ENCODE measurements at places on chromosomes 6 and 20.

DNA sequence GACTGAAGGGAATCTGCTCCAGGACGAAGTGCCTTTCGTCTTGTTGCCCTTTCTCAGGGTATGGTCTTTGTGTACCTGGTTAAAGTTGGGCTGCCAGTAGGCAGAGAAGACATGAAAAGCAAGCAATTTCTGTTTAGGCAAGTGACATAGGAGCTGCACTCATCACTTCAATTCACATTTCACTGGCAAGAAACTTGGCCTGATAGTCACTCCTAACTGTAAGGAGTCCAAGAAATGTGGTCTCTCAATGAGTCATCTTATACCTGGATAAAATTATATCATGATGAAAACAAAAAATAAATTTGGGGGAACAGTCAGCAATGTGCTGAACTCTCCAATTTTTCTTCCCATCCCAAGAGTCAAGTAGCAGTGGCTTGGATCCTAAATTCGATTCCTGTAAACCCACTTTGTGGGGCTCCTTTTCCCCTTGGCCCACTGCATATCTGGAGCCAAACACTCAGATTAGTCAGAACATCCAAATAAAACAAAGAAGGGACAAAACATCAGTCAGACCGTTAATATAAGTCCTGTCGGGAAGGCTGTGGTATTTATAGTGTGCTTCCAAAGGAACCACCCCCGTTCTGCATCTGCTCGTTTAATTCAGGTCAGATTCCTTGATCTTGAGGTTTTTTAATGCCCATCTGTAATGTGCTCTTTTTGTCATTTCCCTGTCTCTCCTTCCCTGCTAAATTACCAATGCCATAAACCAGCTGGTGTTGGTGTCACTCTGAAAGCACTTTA, 5.0 kb upstream of the GABRR1 start:
- DNase-seq: no peak
- no peaks in the 10 kb centered on the region for H3K36me3 ChIP-seq
- peaks cover 26% of the 10 kb centered on the region for H3K4me1 ChIP-seq

DNA sequence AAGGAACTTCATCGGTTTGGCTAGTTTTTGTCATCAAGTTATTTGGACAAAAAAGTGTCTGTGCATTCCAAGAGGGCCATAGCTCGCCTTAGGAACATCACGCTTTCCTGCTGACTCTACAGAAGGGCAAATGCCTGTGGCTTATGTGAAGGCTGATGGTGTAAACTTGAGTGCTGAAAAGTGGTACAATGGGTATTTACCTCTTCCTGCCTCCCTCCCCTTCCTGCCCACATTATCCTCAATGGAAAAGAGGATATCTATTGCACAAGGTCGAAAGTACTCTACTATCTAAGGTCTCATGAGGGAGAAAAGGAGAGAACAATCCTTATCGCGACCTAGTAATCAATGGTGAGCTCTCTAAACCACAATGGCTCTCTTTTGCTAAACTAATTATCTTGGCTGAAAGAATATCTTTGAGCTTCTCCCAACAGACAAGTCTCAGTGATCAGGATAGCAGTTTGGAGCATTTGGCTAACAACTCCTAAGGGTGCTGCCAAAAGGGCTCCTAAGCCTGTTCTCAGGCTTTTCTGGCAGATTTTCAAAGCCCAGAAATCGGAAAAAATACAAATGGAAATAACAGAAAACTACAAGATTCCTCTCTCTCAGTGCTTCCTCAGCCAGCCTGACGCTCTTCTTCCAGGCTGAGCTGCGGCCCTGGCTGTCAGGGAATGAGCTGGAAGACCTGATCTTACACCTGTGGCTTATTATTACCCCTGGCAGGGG, 42.6 kb upstream of the ENPP1 start:
- peaks cover 14% of the 10 kb centered on the region for H3K4me1 ChIP-seq
- no peak overlapping the region for H3K27ac ChIP-seq
- H3K36me3 ChIP-seq: peaks cover 2% of the 10 kb centered on the region
- H3K27me3 ChIP-seq: peaks cover 2% of the 10 kb centered on the region

DNA sequence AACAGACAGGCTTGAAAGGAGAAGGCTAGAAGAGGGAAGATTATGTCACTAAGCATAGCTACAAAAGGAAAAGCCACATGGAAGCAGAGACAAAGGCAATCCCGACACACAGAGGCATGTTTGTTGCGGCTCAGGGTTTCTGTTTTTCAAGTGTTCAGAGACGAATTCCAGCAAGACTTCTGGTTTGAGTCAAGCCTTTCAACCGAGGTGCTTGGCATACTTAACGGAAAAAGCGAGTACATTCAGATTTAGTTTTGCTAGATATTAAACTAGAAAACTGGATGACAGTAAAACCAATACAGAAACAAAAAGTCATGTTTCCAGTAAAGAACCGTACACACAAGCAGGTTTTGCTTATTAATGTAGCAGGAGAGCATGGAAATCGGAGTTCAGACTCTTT, 27.2 kb downstream of the MCUR1 start:
- H3K27ac ChIP-seq: peak overlapping the region; percentile 89
- no peaks in the 10 kb centered on the region for H3K27me3 ChIP-seq
- H3K4me1 ChIP-seq: peaks cover 16% of the 10 kb centered on the region
- peak overlapping the region; percentile 47 for H3K4me3 ChIP-seq

DNA sequence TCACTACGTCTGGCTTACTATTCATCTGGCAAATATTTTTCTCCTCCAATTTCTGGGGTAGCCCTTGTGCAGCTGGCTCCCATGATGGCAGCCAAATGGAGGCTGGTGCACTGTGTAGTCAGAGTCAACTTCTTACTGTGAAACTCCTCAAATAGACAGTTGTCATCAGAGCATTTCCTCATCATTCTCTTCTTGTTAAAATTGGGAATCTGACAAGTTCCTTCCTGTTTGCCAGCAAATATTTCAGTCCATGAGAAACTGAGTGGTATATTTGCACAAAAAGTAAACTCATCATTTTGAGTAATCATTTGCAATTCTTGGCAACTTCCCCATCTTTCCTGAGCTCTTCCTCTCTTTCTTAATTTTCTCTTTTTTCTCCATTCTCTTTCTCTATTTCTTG, 394.9 kb upstream of the RGS17 start:
- H3K27me3 ChIP-seq: peaks cover 2% of the 10 kb centered on the region
- no peaks in the 10 kb centered on the region for H3K4me1 ChIP-seq
- no peaks in the 10 kb centered on the region for H3K36me3 ChIP-seq
- DNase-seq: no peak

GRCh38 chr6:152748843-152749242, 1.8 kb upstream of the VIP start:
- DNase-seq: no peak
- H3K27me3 ChIP-seq: peaks cover 11% of the 10 kb centered on the region
- no peak overlapping the region for H3K27ac ChIP-seq

DNA sequence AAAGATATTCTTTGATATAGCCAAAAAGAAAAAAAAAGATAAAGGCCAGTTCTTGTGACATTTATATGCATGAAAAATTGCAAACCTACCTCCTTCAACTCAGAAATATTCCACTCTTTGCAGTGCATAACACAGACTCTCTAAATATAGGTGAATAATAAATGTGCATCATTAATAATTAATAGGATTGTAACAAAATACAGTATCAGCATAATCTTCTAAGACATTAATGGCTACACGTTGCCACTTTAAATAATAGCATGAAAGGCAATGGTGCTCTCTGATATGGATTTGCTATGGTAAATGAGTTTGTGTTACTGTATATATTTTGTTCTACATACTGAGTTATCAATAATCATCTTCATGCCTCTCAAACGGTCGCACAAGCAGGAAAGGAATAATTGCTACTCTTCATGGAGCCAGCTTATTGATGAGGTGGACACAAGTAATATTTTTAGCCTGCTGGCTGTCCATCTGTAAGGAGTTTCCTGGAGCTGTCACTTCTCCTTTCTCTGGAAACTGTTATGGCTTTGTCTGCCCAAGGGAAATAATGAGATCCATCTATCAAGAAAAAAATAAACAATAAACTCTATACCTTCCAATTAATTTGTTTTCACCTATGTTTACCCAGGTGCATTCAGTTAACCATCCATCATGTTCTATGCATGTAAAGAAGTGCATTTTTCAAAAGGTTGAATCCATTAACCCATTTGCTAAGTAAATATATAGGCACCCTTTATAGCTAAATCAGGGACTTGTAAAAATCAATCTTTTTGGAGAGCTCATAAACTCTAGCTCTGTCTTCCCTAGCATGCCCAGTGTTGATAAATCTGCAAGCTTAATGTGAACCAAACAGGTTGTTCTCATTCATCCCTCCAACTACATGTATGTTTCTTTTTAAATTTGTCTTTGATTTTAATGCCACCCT, 253.0 kb downstream of the NKAIN2 start:
- peaks cover 26% of the 10 kb centered on the region for H3K4me1 ChIP-seq
- no peak for DNase-seq
- no peaks in the 10 kb centered on the region for H3K36me3 ChIP-seq
- H3K27me3 ChIP-seq: peaks cover 4% of the 10 kb centered on the region
- H3K4me3 ChIP-seq: no peak overlapping the region

GRCh38 chr20:50270569-50270968, 79.9 kb downstream of the CEBPB start:
- H3K27ac ChIP-seq: no peak overlapping the region
- H3K27me3 ChIP-seq: no peaks in the 10 kb centered on the region
- no peak for DNase-seq
- H3K4me3 ChIP-seq: no peak overlapping the region
- peaks cover 5% of the 10 kb centered on the region for H3K4me1 ChIP-seq
- H3K36me3 ChIP-seq: no peaks in the 10 kb centered on the region

DNA sequence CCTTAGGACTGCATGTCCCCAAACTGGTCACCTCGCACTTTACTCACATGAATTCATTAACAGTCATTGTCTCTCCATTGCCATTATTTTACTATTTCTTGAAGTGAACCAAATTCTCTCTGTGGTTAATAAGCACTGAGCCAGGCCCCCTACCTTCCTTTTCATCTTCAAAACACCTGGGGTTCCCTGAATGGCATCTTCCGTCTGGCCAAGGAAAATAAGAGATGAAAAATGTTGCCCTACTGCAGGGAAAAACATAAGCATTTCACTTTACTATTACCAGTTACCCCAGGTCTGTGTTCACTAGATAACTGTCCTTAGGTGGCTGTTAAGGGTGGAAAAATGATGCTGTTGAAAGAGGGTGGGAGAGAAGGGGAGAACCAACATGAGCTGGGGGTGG, 10.0 kb upstream of the NKX2-2 start:
- H3K4me1 ChIP-seq: peaks cover 6% of the 10 kb centered on the region
- H3K36me3 ChIP-seq: peaks cover 4% of the 10 kb centered on the region
- H3K27me3 ChIP-seq: peaks cover 82% of the 10 kb centered on the region
- no peak for DNase-seq
- H3K27ac ChIP-seq: no peak overlapping the region

GRCh38 chr20:5393218-5393870, 76.6 kb upstream of the PROKR2 start:
- no peaks in the 10 kb centered on the region for H3K4me1 ChIP-seq
- peaks cover 14% of the 10 kb centered on the region for H3K27me3 ChIP-seq
- no peak overlapping the region for H3K4me3 ChIP-seq
- H3K36me3 ChIP-seq: no peaks in the 10 kb centered on the region

- no peak for DNase-seq
- H3K27ac ChIP-seq: no peak overlapping the region
- H3K27me3 ChIP-seq: no peaks in the 10 kb centered on the region
- H3K4me1 ChIP-seq: peaks cover 11% of the 10 kb centered on the region
Measured at GRCh38 chr6:89612121-89612520, 26.4 kb downstream of the LYRM2 start.

- H3K27ac ChIP-seq: no peak overlapping the region
- no peak for DNase-seq
- no peaks in the 10 kb centered on the region for H3K27me3 ChIP-seq
- no peak overlapping the region for H3K4me3 ChIP-seq
Measured at GRCh38 chr6:39884696-39885095, 49.6 kb downstream of the MOCS1 start.

GRCh38 chr6:158471339-158471738, 88.6 kb upstream of the TMEM181 start:
- H3K27ac ChIP-seq: no peak overlapping the region
- H3K4me3 ChIP-seq: no peak overlapping the region
- peaks cover 35% of the 10 kb centered on the region for H3K4me1 ChIP-seq
- H3K27me3 ChIP-seq: no peaks in the 10 kb centered on the region
- no peak for DNase-seq

DNA sequence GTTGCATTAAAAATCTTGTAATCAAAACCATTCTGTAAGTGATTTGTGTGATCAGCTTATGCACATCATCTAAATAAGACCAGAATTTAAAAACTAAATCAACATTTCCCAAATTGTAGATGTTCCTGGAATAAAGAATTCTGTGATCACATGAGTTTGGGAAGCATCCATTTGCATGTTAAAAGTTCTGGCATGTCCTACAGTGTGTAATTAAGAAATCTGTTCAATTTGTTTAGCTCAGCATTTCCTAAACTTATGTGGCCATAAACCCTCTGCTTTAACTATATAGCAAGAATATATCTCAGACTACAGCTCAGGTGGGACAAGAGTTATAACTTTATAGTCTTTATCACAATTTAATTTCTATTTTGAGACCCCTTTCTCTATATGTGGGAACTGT, 399.1 kb downstream of the LAMA2 start:
- peaks cover 22% of the 10 kb centered on the region for H3K27me3 ChIP-seq
- no peak overlapping the region for H3K4me3 ChIP-seq
- H3K36me3 ChIP-seq: no peaks in the 10 kb centered on the region
- no peaks in the 10 kb centered on the region for H3K4me1 ChIP-seq
- no peak for DNase-seq

DNA sequence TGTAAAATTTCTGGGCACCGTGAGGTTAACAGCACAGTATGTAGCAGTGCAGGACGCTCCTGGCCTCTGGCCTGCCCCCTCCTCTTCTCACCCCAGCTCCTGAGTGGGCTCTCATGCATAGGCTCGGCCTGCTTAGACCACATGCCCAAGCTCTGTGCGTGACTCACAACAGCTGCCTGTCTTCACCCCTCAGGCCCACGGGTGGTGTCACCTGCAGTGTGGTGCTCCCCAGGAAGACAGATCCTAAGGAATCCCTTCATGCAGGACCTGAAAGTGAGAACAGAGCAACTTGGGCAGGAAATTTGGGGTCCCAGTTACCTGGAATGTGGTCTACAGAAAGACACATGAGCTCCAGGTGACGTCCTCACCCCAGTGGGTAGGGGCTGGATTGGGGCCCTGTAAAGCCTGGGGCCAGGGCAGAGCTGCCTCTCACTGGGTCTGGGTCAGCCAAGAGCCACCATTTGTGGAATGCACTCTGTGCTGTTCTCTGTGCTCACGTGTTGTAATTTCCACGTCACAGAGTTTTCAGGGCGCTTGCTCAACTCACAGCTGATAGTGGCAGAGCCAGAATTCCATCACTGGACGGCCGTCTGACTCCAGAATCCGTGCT, 37.0 kb upstream of the PXDC1 start:
- H3K36me3 ChIP-seq: no peaks in the 10 kb centered on the region
- H3K4me3 ChIP-seq: no peak overlapping the region
- peak overlapping the region; percentile 54 for H3K27ac ChIP-seq
- no peaks in the 10 kb centered on the region for H3K27me3 ChIP-seq

- H3K4me3 ChIP-seq: no peak overlapping the region
- peak overlapping the region; percentile 92 for H3K27ac ChIP-seq
- peaks cover 21% of the 10 kb centered on the region for H3K36me3 ChIP-seq
- no peaks in the 10 kb centered on the region for H3K27me3 ChIP-seq
- peaks cover 57% of the 10 kb centered on the region for H3K4me1 ChIP-seq
- DNase-seq: peak; percentile 59
Measured at GRCh38 chr6:35089216-35089934, 51.8 kb downstream of the TCP11 start.

GRCh38 chr6:129340983-129341382, 369.0 kb downstream of the ARHGAP18 start:
- H3K27me3 ChIP-seq: peaks cover 6% of the 10 kb centered on the region
- no peak overlapping the region for H3K4me3 ChIP-seq
- H3K27ac ChIP-seq: no peak overlapping the region
- H3K36me3 ChIP-seq: peaks cover 2% of the 10 kb centered on the region
- H3K4me1 ChIP-seq: no peaks in the 10 kb centered on the region
